Stimulated activated CD4-positive, alpha-beta T cell treated with anti-CD3 and anti-CD28 coated beads, Interleukin-4, amount 100 ng/mL, for 1 hour (primary cell): ENCODE measurements at places on chromosomes 5 and 9.

DNA sequence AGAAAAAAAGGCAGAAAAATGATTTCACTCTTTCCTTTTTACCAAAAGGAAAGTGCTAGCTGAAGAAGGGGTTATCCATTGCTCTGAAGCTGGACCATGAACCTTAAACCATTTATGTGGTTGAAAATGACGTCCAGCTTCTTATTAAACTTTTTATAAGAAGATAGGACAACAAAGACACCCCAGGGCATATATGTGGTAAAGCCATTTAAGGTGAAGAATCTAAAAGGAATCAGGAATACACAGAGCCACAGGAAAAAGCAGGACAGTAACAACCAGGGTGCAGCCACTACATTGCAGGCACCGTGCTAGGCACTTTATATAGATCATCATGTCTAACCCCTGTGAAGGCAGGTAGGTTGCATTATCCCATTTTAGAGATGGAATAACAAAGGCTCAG, 42.1 kb downstream of the RASEF start:
- DNase-seq = no peak

DNA sequence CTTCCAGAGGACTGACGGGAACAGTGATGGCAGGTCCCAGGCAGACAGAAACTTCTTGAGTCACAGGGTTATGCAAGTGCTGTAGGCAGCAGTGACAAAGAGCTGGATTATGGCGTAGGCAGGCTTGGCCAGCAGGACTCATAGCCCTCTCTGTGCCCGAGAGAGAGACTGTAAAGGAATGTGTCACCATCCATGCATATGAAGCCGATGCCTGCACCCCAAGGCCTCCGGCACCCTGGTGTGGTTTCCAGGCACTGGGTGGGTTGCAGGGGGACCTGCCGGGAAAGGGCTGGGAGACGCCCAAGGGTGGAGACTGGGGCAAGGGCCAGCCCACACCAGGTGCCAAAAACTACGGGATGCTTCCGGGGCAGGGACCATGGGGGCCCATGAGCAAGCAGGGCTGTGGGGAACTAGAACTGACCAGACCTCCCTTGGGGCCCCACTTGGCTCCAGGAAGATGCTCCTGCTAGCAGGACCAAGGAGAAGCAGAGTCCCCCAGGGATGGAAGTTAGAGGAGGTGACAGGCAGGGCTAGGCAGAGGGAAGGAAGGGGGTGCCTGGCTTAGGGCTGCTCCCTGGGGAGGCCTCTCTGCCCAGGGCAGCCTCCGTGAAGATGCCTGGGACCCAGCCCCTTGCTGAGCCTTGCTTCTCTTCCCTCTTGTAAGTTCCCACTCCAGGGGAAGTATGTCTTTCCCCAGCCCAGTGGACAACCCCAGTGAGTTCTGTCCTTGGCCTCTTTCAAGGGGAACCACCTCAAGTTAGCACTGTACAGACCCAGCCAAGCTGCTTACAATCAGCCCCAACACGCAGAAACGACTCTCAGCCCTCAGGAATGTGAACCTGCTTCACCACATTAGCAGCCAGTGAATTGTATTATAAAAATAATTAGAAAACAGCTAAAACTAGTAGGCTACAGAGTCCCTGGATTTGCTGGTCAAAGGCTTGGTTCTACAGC, 10.5 kb upstream of the IPPK start:
- no peak for DNase-seq

GRCh38 chr5:144698484-144698883, 527.8 kb downstream of the KCTD16 start:
- no peak for DNase-seq

DNA sequence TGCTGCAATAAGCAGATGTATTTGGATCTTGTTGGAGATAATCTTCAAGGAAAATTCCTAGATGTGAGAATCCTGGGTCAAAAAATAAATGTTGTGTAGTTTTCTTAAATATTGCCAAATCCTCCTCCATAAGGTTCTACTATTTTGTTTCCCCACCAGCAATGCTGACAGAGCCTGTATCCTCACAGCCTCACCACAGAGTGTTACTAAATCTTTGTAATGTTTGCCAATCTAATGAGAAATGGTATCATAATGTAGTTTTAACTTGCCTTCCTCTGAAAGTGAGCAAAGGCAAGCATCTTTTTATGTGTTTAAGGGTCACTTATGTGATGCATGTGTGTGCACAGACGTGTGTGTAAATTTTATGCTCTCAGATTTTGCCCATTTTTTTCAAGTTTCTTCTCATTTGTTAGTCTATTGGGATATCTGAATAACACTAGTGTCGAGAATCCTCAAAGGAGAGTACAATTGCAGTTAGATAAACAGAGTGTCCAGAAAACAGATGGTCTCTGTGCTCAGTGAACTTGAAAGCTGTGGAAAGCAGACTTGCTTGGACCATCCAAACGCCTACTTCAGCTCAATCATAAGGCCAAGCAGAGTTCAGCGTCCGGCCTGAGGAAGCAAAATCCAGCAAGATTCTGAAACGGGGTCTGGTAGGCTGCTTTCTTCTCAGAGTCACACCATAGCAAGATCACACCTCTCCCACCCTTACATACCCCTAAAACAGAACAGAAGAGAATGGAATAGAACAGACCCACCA, 35.7 kb upstream of the UGT3A1 start:
- no peak for DNase-seq

DNA sequence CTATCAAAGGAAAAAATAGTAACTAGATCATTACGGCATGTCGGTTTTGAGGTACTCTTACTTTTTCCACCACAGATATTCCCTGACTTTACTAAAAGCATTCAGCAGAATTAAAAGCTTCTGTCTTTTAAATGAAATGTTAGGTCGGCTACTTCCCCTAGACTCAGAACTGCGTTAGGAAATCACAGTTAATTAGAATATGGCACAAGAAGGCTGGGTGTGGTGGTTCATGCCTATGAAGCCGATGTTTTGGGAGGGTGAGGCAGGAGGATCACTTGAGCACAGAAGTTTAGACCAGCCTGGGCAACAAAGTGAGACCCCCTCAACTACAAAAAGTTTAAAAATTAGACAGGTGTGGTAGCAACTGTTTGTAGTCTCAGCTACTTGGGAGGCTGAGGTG, 24.4 kb downstream of the CEMIP2 start:
- no peak for DNase-seq

DNA sequence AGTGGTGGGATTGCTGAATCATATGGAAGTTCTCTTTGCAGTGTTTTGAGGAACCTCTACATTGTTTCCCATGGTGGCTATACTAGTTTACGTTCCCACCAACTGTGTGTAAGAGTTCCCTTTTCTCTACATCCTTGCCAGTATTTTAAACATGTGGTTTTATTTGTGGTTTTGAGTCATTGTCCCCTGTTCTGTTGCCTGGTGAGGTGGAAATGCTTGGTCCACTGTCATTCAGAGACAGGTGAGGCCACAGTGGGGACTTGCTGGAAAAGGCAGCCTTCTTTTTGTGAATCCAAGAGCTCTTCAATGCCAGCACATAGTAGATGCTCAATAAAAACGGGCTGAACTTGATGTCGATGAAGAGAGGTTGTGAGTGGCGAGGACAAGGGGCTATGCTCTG, 44.2 kb downstream of the SH3PXD2B start:
- no peak for DNase-seq

DNA sequence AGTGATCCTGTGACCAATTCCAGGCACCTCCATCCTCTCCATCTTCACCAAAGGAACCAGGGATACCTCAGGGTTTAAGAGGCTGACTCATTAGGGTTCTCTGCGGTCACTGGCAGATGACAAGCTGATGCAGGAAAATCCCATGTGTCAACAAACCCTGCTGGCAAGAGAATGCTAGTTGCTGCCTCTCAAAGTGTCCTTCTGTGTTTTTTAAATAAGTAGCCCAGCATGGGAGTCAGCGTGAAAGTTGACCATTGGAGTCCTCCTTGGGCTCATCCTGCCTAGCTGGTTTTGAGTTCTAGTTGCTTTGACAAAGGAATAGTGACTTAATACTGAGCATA, 200.2 kb downstream of the SLIT3 start:
- DNase-seq = no peak

GRCh38 chr9:98774746-98775145, 21.6 kb downstream of the ANKS6 start:
- peak; percentile 21 for DNase-seq

- DNase-seq = no peak
Observed at GRCh38 chr9:86321373-86321772, 32.8 kb downstream of the TUT7 start.

GRCh38 chr5:168914491-168914890, 335.3 kb upstream of the PANK3 start:
- no peak for DNase-seq

DNA sequence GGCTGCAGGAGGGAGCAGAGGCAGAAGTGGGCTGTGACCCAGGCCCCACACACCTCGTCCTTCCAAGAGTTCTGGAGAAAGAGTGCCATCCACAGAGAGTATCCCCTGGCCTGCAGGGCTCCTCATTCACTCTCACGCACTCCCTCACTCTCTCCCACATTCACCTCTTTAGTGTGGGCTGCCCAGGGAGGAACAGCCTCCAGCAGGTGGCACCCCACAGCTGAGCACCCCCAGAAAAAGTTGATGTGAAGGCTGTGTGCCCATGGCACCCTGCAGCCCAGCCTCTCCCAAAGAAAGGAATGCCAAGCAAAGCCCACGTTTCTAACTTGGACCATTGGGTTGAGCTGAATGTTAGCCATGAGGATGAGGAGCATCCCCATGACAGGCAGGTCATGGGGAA, 4.5 kb upstream of the SHC3 start:
- DNase-seq = no peak

DNA sequence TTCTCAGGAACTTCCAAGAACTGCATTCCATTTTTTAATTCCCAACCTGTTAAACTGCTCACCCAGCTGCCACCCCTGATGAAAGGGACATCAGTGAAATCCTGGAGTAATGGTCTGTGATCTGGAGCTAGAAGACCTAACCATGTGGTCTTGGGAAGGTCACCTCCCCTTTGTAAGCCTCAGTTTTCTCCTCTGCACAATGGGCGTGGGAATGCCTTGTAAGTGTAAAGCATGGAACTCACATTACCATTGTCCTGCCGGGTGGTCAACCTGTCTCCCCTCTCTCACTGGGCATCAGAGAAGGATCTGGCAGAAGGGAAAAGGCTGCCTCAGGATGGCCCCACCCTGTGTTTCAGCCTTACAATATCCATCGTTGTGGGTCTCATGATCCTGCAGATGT, 15.3 kb upstream of the CCDC180 start:
- no peak for DNase-seq

GRCh38 chr5:150777685-150778084, 872 bp upstream of the SMIM3 start:
- no peak for DNase-seq
